ENCODE measurements at places on chromosomes 7 and 10. TPM values are rescaled to one million over a fixed set of nuclear protein-coding genes. Genes with fewer than 3 reads are reported as not detected.

The FXYD4 gene
- total RNA-seq: 0.97 TPM

DNA sequence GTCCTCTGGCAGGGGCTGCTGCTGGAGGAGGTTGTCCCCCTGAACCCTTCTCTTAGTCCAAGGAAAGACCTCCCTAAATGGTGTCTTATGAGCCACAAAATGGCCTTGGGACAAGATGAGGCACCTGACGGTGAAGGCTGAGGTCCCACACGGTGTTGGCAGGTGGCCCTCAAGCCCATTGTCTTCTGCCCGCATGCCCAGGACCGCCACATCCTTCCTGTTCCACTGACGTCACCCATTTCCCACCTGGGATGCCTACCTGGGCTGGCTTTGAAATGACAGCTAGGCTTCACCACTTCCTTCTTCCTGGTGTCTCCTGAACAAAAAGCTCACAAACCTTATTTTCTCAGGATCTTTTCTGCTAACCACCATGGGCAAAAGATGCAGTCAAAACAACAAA is 2.1 kb upstream of the DMBT1 start:
- no peaks in the 10 kb centered on the region for H3K36me3 ChIP-seq
- H3K4me3 ChIP-seq: no peak overlapping the region
- H3K27ac ChIP-seq: no peak overlapping the region
- no peak for DNase-seq
- peaks cover 83% of the 10 kb centered on the region for H3K27me3 ChIP-seq

DNA sequence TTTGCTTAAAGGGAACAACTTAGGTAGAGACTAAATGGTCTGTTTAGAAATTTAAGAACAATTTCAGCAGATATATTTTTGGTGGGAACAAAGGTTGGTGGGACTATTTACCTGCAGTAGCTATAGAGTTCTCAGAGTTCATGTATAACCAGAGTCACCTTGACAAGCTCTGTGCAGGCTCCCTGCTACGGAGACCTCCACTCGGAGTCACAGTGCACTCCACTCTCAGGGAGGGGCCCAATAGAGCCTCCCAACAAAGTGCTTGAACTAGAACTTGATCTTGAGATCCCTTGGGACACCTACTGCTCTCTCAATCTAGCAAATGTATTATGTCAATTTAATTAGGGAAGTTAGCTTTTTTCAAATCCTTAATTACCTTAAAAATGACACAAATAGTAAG is 2.3 kb downstream of the MYPN start:
- H3K4me1 ChIP-seq: peaks cover 3% of the 10 kb centered on the region
- H3K36me3 ChIP-seq: no peaks in the 10 kb centered on the region
- no peak overlapping the region for H3K4me3 ChIP-seq
- no peaks in the 10 kb centered on the region for H3K27me3 ChIP-seq
- DNase-seq: no peak

- H3K4me3 ChIP-seq: no peak overlapping the region
- H3K27ac ChIP-seq: no peak overlapping the region
- H3K4me1 ChIP-seq: no peaks in the 10 kb centered on the region
- no peak for DNase-seq
- H3K27me3 ChIP-seq: no peaks in the 10 kb centered on the region
These were observed 44.8 kb downstream of the TMEM209 start for GRCh38 chr7:130160455-130160854.

The ADAP1 gene
- 6.4 TPM for total RNA-seq

The RNF32 gene
- total RNA-seq: 1.1 TPM

DNA sequence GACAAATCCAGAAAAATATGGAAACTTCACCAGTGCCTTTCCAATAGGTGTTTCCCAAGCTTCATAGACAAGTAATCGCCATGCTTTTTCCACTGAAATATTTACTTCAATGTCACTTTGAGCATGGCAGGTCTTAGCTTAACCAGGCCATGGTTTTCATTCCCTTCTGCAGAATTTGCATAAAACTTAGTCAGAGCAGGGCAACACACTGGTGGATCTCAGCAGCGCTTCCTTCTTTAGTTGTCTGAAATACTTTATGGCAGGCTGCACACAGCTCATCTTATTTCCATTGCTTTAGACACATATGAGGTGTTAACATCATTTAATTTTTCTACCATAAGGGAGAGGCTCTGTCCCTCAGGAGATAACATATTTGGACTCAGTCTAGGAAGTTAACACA is 102.9 kb upstream of the AHR start:
- H3K4me1 ChIP-seq: peaks cover 4% of the 10 kb centered on the region
- no peak for DNase-seq
- H3K27ac ChIP-seq: no peak overlapping the region
- H3K4me3 ChIP-seq: no peak overlapping the region
- no peaks in the 10 kb centered on the region for H3K27me3 ChIP-seq

DNA sequence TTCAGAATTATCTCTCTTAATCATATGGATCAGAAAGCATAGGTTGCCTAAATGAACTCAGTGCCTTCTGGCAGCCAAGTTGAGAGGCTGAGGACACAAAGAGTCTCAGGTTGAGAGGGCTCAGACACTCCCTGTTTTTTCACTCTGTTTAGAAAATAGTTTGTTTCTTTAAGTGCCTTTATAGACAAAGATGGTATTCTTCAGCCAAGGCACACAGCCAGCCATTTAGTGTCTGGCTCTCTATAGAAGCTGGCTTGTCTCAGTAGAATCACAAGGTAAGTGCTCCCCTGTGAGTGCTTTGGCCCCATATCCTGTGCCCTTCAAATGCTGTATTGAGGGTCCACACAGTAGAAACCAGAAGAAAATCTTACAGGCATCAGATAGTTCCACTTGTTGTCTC is 3.6 kb downstream of the GPR158 start:
- H3K27me3 ChIP-seq: peaks cover 44% of the 10 kb centered on the region
- DNase-seq: no peak
- no peaks in the 10 kb centered on the region for H3K36me3 ChIP-seq
- no peak overlapping the region for H3K4me3 ChIP-seq
- H3K4me1 ChIP-seq: peaks cover 3% of the 10 kb centered on the region
- no peak overlapping the region for H3K27ac ChIP-seq

The PNLIPRP3 gene
- total RNA-seq: not detected

GRCh38 chr7:781936-782529 is 50.2 kb upstream of the SUN1 start:
- no peak overlapping the region for H3K27ac ChIP-seq
- no peaks in the 10 kb centered on the region for H3K27me3 ChIP-seq
- peaks cover 58% of the 10 kb centered on the region for H3K36me3 ChIP-seq

DNA sequence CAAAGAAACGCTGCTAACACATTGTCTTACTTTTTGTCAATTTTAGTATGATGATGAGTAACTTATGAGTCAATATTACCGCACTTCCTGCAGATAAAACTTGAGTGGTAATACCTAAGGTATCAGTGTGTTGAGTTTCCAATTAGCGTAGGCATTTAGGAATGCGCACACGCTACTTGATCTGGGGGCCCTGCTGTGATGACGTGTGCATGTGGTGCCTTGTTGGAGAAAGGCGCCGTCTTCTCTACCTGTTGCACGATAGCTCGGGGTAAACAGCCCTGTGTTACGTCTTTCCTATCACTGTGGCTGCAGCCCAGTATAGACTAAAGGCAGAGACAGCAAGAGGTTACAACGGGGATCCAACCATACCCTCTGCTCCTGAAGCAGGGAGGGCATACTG is 476.8 kb upstream of the ADARB2 start:
- H3K4me1 ChIP-seq: no peaks in the 10 kb centered on the region
- no peak for DNase-seq
- no peak overlapping the region for H3K4me3 ChIP-seq
- no peaks in the 10 kb centered on the region for H3K36me3 ChIP-seq
- H3K27ac ChIP-seq: no peak overlapping the region

DNA sequence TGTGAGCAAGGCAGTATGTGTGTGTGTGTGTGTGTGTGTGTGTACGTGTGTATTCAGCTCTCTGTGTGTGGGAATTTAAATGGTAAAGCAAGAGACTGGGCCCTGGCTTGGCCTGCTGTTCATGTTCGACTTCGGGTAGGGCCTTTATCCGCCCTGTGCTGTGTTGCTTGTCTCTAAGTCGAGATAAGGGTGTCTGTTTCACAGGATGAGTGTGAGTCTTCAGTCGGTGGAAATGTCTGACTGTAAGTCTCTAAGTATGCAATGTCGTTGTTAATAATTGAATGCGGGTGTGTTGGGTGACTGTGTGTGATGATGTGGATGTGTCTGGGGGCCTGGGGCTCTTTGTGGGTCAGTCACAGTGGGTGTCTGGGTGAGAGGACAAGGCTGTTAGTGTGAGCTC is 34.8 kb downstream of the HIF1AN start:
- H3K4me1 ChIP-seq: no peaks in the 10 kb centered on the region
- DNase-seq: no peak
- no peaks in the 10 kb centered on the region for H3K36me3 ChIP-seq
- H3K27me3 ChIP-seq: peaks cover 52% of the 10 kb centered on the region
- H3K4me3 ChIP-seq: peak overlapping the region; percentile 77

The ZNF680 gene
- 21.3 TPM for total RNA-seq

The BAIAP2L1 gene
- 30.6 TPM for total RNA-seq

The HSPA12A gene
- 9.7 TPM for total RNA-seq
